ENCODE measurements at places on chromosomes 7 and 10.

GRCh38 chr10:49431426-49431825 is 35.5 kb upstream of the DRGX start:
- no peak for DNase-seq

DNA sequence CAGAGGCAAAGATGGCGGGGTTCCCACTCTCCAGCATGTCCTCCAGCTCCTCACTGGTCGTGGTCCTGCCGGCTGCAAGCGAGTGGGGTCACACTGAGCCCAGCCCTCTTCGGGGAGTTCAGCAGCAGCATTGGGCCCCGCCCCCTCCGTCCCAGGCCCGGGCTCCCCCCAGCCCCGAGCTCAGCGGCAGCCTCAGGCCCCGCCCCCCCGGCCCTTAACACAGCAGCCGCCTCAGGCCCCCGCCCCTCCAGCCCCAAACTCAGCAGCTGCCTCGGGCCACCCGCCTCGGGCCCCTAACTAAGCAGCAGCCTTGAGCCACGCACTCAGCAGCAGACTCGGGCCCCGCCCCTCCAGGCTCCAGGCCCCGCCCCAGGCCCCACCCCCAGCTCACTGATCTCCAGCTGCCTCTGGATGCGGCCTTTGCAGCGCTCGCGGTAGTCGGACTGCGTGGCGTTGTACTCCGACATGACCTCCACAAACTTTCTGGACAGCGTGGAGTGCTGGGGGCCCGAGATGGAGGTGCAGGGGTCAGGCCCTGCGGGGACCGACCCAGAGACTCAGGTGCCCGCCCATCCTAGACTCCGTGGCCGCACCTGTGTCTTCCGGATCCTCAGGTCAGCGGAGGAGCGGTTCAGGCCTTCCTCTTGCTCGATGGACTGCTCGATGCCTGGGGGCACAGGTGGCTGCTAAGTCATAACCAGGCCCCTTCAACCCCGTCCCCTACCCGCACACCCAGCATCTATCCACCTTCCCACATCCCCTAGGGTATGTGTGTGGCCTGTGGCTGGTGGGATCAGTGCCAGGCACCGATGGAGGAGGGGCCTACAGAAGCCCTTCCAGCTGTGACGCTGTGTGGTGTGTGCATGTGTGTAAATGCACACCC is 15.5 kb downstream of the STX1A start:
- DNase-seq, result peak; percentile 31

DNA sequence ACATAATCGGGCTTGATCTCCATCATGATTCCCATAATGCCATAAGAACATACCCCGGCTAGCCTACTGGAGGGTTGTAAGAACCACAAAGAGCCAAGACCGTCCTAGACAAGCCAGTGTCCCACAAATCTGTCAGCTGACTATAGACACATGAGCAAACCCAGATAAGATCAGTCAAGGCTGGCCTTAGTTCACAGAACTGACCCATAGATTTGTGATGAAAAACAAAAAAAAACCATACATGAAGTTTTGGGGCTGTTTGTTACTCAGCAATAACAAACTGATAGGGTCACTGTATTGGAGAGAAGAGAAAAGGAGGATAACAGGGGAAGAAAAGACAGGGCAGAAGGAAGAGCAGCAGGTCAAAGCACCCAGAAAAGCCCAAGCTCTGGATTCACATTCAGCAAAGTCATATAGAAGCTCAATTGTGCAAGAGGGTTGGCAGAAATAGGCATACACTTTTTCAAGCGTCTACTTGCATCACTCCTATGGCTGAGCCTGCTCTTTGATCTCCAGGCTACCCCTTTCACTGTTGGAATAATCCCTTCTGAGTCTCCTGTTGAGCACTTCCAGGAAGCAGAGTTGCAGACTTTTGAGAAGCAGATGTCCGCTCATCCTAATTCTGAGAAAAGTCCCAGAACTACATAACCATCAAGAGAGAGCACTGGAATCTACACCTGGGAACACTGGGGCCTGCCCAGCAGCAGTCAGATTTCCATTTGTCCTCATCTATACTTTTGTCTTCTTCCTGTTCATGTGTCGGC is 122.0 kb upstream of the HABP2 start:
- DNase-seq, result no peak

DNA sequence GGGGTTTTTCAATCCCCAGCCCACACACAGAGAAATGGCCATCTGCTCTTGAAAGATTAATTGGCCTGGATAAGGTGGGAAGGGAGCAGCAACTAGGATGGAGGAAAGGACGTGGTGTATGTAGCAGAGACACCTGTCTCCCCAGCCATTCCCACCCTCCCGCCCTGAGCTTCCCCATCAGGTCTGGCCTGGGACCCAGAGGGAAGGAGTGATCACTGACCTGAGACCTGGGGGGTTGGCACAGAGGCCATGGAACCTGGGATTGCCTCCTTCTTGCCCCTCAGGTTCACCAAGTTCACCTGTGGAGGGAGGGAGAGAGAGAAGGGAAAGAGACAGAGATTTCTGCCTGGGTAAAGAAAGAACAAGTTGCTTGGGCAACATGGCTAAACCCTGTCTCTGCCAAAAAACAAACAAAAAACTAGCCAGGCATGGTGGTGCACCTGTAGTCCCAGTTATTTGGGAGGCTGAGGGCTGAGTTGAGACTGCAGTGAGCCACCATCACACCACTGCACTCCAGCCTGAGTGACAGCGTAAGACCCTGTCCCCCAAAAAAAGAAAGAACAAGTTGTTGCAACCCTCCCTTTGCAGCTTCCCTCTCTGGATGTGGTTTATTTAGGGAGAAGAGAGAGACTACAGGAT is 11.3 kb upstream of the TRPV6 start:
- DNase-seq, result no peak

DNA sequence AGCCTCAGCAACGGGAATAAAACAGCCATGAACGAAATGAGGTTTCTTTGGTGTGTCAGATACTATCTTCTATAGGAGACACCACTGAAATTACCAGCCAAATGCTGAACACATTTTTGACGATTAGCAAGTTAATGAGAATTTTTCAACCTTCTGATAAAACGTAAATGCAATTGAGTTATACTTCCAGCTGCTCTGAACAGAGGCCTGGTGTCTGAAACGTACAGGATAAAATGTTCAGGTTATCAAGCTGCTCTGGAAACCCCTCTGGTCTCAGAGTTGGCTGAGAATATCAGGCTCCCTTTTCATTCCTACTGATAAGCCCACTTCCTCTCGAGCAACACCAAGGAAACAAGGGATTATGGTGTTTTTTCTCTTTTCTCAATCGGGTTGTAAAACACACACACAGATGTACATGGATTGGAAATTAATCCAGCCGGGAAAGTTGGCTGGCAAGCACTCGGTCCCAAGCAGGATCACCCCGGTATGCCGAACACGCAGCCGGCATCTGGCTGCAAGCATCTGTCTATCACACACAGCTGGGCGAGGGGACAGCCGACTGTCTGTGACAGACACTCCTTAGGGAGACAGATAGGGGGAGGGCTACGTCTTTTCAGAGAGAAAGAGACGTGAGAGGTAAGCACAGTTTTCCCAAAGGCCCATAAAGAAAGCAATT is 171.8 kb downstream of the PRKAG2 start:
- DNase-seq, result no peak

GRCh38 chr7:159023206-159023605 is 121.5 kb downstream of the VIPR2 start:
- no peak for DNase-seq

DNA sequence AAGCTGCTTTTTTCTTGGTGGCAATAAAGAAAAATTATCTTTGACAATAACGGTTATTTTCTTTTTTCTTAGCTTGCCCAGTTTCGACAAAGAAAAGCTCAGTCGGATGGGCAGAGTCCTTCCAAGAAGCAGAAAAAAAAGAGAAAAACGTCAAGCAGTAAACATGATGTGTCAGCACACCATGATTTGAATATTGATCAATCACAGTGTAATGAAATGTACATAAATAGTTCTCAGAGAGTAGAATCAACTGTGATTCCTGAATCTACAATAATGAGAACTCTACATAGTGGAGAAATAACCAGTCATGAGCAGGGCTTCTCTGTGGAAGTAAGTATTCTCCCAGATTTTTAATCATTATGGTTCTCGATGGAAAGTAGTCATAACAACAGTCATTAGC is 33.0 kb downstream of the AKAP9 start:
- DNase-seq, result no peak

DNA sequence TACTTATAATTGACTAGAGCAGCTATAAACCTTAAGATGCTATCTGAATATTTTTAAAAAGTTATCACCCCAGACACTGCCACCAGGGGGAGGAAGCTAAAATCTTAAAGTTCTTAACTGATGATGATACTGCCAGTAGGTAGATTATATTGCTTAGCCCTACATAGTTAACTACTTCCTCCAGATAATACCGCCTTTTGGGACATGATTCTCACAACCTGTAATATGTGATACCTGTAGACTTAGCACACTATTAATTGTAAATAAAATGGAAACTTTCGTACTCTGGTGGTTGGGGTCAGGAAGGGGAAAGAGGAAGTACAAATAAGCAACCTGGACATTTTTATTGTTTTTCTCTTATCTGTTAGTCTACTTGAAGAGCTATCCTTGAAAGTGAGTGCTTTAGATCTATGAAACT is 268.9 kb downstream of the ADK start:
- peak; percentile 47 for DNase-seq

DNA sequence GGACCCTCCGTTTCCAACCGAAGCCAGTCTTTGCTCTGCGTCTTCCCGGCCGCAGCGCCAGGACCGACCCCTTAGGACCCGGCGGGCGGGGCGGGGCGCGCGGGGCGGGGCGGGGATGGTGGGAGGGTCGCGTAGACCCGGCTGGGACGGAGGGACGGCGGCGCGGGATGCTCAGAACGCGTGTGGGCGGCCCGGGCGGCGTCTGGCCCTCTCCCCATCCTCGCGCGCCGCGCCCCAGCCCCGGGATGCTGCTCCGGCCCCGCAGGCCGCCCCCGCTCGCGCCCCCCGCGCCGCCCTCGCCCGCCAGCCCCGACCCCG is at the start of gene UTF1:
TSS of gene UTF1 (plus strand) at position 174 of the 318 bp plus-strand sequence. CDS start at position 246, 72 bp downstream.
- DNase-seq, result no peak

GRCh38 chr7:95859429-95859828 is 87.1 kb downstream of the DYNC1I1 start:
- no peak for DNase-seq

DNA sequence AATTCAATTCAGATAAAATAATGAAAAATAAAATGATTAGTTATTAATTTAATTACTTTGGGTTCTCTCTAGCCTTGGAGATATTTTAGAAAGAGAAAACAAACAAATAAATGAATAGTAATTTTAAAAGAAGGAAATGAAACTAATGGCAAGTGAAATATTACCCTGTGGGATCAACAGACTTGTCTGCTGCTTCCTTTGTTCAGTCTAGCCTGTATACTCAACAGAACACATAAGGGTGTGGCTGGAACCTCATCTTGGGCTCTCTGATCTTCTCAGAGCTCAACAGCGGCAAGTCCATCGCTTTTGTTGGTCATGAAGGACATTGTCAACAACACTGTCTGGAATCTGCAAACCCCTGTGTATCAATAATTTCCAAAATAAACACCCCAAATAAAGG is 904.9 kb downstream of the IPMK start:
- DNase-seq, result no peak

DNA sequence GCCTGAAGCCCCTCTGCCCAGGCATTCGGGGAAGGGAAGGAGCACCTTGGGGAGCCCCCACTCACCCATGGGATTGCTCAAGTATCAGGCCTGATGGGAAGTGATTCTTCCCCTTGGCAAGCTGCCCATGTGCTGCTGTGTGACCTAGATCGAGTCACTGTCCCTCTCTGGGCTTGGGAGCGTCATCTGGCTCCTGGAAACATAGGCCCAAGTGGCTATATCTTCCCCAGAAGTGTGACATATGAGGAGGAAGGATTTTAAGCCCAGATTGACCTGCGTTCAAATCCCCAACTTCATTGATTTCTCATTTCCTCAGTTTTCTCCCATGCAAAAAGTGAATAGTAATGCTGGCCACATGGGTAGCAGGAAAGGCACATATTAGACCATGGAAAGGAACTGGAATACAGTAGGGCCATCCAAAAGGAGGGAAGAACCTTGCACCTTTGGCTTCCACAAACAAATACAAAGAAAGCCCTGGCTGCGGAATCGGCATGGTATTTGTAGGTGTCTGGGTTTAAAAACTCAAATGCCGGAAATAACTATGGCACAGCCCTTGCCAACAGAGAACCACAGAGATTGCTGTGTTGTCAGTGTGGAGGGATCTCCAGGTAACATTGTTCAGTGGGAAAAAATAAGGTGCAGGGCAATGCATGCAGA is 169.5 kb upstream of the ZMIZ1 start:
- no peak for DNase-seq

GRCh38 chr10:69107176-69107490 is 16.8 kb upstream of the VPS26A start:
- DNase-seq, result peak; percentile 37

DNA sequence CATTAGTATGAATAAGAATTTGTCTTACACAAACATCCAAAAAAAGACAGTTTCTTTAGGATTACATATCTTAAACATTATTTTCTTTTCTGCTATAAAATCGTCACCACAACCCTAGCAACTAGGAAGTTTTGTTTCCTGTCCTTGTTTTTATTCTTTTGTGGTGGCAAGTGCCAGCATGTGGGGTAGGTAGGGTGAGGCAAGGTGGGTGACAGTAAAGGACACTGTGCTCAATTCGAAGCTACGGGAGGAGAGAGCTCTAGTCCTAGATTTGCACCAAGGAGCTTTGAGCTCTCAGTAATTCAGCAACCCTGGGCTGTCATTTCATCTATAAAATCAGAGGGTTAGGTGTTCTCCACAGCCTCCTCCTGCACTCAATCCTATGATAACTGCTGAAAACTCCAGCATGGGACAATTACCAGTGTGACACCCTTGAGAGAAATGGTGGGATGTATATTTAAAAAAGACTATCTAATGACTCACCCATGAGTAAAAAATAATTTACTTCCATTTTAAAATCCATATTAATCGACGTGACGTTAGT is 187.1 kb downstream of the FAM107B start:
- peak; percentile 60 for DNase-seq

- DNase-seq, result no peak
Measured at GRCh38 chr10:398954-399353, 263.7 kb downstream of the ZMYND11 start.

- no peak for DNase-seq
Measured at GRCh38 chr10:3747984-3748383, 37.0 kb downstream of the KLF6 start.

GRCh38 chr10:93305122-93305521 is 177.0 kb downstream of the MYOF start:
- no peak for DNase-seq

GRCh38 chr7:6205971-6206660 is 66.3 kb downstream of the CYTH3 start:
- DNase-seq, result no peak

GRCh38 chr10:572696-573095 is 116.8 kb downstream of the DIP2C start:
- DNase-seq, result no peak

GRCh38 chr10:22017283-22018020 is 13.9 kb upstream of the DNAJC1 start:
- no peak for DNase-seq

DNA sequence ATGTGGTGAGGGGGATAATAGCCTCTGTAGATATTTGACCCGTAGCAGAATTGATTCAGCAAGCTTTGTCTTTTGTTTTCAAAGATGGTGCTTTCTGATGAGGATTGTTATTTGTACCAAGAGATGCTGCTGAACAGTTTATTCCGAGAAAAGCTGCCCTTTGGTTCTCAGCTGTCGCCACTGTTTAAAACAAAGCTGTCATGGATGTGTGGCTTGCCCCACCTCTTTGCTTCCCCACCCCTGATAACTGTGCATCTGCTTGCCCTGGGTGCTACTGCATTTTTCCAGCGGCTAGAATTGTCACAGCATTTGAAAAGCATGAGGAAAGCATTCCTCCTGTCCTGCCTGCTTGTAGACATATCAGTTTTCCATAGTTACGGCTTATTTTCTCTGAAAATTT is 226.9 kb upstream of the CSTF2T start:
- no peak for DNase-seq

GRCh38 chr7:23570592-23571200 is 26.5 kb upstream of the CCDC126 start:
- DNase-seq, result peak; percentile 68

GRCh38 chr7:26891400-26892350 is 27.3 kb upstream of the SKAP2 start:
- no peak for DNase-seq

All from CD4-positive, alpha-beta T cell treated with Interleukin-4 for 1 hour (primary cell).